ENCODE measurements at places on chromosomes 2 and 18. TPM values are rescaled to one million over a fixed set of nuclear protein-coding genes. Genes with fewer than 3 reads are reported as not detected.

SLC16A14 gene
- 0.06 TPM for total RNA-seq

RNU2-63P gene
- 14.6 TPM for total RNA-seq

VIL1 gene
- total RNA-seq = not detected

STK39 gene
- 3.0 TPM for total RNA-seq

DSC2 gene
- total RNA-seq = 0.13 TPM

All from bladder microvascular endothelial cell (primary cell).